ENCODE measurements at places on chromosomes 13 and 19.

DNA sequence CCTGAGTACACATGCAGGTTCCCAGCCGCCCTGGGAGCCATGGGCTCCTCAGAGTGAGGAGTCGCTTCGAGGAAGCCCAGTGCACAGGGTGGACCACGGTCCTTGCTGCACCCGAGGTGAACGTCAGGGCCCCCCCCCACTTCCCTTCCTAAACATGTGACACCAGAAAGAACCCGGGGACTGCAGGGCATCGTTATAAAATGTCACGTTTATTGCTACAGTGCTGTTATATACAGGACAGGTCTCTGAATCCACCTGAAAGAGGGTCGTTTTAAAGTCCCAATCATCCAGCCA lies 3.8 kb upstream of the UQCR11 start:
- no peak for DNase-seq

GRCh38 chr19:14580623-14581237 lies 2.2 kb upstream of the CLEC17A start:
- no peak for DNase-seq

DNA sequence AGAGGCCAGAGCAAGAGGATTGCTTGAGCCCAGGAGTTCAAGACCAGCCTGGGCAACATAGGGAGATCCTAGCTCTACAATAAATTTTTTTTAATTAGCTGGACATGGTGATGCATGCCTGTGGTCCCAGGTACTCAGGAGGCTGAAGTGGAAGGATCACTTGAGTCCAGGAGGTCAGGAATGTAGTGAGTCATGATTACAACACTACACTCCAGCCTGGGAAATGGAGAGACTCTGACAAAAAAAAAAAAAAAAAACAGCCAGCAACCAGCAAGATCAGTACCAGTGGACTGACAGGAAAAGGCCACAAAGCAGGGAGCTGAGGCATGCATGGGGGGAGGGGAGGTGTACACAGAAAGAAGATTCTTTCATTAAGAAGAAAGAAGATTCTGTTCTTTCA lies 52.7 kb upstream of the RFXAP start:
- DNase-seq: no peak

DNA sequence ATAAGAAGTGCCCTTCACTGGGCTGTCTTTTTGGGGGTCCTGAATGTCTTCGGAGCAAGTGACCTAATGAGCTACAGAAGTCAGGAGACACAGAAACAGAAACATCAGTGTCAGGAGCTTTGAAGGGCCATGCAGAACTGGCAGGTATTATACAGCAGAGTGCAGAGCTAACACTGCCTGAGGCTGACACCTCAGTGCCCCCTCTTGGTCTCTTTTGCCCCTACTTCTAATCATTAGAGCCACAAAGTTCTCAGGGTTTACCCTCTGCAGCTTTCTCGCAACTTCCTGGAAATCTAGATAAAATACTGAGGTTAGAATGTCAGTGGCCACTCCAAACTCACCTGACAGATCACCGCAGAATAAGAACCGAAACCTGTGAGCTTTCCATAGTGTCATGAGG lies 172.7 kb downstream of the B3GLCT start:
- no peak for DNase-seq

DNA sequence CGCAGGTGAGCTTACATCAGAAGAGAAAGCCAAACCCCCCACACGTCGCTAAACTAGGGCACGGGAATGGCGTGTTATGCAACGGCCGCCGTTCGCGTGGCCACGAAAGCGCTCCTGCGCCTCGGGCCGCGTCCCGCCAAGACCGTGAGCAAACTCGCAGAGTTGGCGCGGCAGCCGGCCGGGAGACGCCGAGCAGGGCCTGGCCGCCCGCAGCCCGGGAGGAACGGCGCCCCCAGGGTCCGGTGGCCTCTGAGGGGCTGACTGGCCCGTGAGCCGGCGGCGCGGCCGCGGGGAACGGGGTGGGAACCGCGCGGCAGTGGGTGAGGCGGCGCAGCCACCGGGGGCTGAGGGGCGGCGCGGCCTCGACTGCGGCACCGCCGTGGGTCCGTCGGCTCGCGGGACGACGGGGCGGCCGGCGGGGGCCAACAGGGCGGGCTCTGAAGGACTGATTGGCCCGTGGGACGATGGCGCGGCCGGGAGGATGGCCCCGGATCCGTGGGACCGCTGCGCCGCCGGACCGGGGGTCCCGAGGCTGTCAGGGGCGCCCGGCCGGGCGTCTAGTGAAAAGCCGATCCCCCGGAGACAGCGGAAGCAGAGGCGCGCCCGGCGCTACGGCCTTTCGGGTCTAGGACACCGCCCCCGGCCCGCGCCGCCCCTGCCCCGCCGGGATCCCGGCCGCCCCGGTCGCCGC lies 903 bp downstream of the LATS2 start:
- DNase-seq: peak; percentile 12

DNA sequence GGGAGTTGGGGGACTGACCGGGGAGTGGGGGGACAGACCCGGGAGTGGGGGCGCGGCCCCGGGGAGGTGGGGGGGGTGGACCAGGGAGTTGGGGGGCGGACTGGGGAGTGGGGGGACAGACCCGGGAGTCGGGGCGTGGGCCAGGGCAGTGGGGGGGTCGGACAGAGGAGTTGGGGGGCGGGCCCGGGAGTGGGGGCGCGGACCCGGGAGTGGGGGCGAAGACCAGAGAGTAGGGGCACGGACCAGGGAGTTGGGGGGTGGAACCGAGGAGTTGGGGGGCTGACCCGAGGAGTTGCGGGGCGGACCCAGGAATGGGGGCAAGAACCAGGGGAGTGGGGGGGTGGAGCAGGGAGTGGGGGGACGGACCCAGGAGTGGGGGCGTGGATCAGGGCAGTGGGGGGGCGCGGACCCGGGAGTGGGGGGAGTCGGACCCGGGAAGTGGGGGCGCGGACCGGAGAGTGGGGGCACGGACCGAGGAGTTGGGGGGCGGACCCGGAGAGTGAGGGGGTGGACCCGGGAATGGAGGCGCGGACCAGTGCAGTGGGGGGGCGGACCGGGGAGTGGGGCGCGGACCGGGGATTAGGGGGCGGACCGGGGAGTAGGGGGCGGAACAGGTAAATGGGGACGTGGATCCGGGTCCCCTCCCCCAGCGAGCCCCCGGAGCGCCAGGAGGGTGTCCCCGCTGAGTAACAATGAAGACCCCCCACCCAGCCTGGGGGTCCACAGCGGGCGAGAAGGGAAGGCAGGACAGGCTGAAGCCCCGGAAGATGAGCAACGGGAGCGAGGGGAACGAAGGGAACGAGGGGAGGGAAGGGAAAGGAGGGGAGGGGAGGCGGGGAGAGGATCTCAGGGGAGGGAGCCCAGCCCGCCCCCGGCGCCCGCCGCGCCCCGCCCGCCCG lies 589 bp downstream of the R3HDM4 start:
- no peak for DNase-seq
